ENCODE measurements at places on chromosomes 11 and 22. TPM values are rescaled to one million over a fixed set of nuclear protein-coding genes. Genes with fewer than 3 reads are reported as not detected.

The KDM4E gene
- not detected for total RNA-seq

The P2RX3 gene
- not detected for total RNA-seq

The HINFP gene
- 21.0 TPM for total RNA-seq

The APOA1 gene
- not detected for total RNA-seq

All from placental epithelial cell (primary cell).